ENCODE measurements at places on chromosomes 3 and 15.

DNA sequence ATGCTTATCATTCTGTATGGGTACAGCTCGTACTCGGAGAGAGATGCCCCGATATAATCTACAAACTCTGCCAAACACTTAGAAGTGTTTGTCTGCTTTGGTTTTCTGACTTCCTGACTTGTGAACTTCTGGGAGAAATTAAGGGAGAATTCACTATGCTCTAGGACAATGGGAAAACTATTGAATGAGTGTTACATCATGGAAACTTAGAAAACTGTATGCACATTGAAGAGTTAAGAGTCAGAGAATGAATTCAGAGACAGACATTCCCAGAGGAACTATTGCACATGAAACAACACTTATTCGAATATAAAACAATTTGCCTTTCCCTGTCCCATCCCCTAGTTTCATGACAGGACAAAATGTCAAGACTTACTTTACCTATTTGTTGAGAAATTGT lies 57.8 kb downstream of the DTWD1 start:
- no peak for DNase-seq

DNA sequence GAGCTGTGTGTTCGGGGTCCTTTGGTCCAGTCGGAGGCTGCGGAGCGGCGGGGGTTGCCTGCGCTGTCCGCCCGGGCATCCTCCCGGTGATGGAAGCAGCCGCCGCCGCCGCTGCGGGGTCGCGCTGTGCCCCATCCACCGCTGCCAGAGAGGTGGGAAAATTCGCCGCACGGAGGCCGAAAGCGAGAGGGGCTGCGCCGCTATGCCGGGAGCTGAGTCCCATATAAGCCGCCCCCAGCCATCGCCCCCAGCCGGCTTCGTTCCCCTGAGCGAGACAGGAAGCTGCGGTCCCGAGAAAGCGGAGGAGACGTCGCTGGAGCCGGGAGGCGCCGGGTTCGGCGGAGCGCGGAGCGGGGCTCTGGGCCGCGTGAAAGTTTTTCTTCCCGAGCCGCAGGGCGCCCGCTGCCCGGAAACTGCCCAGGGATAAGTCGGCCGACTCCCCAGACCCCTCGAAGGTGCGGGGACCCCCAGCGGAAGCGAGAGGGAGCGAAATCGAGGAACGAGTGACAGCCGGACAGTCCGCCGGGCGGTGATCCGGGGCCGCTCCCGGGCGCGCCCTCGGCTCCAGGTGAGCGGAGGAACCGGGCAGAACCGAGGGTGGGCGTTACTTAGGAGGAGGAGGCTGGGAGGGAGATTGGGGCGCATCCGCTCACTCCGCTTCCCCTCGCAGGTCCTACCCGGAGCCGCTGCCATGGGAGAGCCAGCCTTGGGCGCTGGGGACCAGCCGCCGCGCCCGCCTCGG lies 574 bp downstream of the CHST2 start:
- peak; percentile 52 for DNase-seq

GRCh38 chr15:67361100-67361499 lies 106.5 kb downstream of the IQCH start:
- no peak for DNase-seq

GRCh38 chr15:52013151-52013791 lies 5.7 kb upstream of the MAPK6 start:
- DNase-seq: no peak

DNA sequence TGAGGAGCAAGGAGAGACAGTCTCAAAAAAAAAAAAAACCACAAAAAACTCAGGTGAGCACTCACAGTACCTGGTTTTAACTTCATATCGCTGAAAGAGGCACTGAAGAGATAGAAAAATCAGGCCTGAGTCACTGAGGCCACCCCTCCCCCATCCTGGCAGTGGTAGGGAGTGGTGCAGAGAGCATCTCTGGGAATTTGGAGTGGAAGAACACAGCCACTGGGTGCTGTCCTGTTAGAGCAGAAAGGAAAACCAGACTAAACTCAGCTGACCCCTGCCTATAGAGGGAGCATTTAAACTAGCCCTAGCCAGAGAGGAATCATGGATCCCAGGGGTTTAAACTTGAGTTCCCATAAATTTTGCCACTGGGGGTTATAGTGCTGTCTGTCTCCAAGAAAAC lies 22.2 kb upstream of the DNAJC13 start:
- DNase-seq: no peak

- DNase-seq: peak; percentile 73
Observed at GRCh38 chr15:67101911-67102598, 36.7 kb downstream of the SMAD3 start.

- no peak for DNase-seq
Observed at GRCh38 chr3:115550285-115550761, 73.0 kb upstream of the GAP43 start.

DNA sequence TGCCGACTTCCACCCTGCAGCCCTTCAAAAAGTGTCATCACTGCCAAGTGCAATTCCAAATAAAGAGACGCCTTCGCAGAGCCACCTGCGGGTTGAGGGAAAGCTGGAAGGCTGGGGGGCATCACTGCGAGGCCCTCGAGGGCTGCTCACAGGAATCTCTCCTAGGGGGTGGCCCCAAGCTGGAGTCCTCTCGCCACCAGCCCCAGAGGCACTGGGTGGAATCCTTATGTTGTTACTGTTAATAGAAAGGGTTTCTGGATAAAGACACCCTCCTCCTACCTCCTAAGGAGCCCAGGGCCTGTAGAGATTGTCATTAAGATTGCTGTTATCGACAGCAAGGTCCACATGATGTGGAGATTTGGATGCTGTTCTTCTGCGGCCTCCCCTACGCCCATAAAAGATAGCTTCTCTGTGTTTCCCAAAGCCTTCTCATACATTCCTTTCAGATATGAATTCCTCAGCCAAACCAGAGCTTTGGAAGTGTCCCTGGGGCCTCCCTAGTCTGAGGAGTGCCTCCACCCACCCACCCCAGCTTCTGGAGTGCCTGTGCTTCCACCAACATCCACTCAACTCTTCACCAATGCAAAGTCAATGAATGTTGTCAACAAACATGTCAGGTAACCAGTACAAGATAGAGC lies 512.7 kb downstream of the SHQ1 start:
- DNase-seq: no peak

GRCh38 chr3:5994651-5995050 lies 807.1 kb downstream of the EDEM1 start:
- no peak for DNase-seq

- DNase-seq: peak; percentile 44
Observed at GRCh38 chr3:106119614-106120082, 250.8 kb upstream of the CBLB start.

GRCh38 chr3:39415983-39416382 lies 9.5 kb downstream of the RPSA start:
- no peak for DNase-seq

DNA sequence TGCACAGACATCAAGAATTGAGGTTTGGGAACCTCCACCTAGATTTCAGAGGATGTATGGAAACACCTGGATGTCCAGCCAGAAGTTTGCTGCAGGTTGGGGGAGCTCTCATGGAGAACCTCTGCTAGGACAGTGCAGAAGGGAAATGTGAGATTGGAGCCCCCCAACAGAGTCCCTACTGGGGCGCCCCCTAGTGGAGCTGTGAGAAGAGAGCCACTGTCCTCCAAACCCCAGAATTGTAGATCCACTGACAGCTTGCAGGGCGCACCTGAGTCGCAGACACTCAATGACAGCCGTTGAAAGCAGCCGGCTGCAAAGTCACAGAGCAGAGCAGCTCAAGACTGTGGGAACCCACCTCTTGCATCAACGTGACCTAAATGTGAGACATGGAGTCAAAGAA lies 34.6 kb upstream of the EPHA6 start:
- DNase-seq: no peak

DNA sequence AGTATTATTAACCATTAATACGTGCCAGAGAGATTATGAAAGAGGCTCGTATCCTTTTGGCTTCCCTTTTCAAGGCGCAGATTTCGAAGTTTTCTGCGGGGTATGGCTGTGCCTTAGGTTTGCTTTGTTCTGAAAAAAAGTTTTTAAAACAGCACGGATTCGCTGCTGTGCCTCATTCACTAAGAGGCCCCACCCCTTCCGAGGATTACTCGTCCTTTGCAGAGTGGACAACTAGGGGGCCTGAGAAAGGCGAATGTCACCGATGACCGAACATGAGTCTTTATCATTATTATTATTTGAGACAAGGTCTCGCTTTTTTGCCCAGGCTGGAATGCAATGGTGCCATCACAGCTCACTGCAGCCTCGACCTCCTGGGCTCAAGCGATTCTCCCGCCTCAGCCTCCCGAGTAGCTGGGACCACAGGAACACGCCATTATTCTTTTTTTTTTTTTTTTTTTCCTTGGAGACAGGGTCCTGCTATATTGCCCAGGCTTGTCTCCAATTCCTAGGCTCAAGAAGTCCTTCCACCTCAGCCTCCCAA lies 684 bp upstream of the RPS27L start:
- DNase-seq: peak; percentile 44

DNA sequence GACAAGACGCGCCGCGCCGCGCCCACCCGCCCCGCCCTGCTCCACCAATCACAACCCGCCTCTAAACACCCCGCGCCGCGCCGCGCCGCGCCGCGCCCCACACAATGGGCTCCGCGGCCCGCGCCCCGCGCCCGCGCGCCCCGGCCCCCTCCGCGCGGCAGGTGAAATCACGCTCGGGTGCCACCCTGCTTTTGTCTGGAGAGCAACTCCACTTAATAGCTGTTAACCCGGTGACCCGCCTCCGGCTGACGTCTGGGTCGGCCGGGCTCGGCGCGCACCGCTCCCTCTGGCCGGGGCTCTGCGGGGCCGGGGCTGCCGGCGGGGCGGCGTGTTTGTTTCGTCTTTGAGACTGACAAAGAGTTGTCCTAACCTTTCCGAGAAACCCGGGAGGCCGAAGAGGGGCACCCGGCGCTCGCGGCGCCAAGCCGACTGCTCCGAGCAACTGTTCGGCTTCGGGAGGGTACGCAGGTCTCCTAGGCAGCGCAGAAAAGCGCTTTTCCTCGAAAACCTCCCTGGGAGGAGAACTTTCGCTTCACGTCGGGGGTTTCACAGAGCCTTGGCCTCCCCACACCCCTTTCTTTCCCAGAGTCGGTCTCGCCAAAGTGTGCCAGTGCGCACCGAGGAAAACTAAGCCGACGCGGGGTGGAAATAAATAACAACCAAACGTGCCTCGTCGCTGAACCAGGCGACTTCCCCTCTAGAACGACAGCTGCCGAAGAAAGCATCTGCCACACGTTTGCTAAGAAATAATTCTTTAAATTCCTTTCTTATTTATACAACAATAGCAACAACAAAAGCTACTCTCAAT lies 518.4 kb downstream of the FOXP1 start:
- DNase-seq: peak; percentile 76

DNA sequence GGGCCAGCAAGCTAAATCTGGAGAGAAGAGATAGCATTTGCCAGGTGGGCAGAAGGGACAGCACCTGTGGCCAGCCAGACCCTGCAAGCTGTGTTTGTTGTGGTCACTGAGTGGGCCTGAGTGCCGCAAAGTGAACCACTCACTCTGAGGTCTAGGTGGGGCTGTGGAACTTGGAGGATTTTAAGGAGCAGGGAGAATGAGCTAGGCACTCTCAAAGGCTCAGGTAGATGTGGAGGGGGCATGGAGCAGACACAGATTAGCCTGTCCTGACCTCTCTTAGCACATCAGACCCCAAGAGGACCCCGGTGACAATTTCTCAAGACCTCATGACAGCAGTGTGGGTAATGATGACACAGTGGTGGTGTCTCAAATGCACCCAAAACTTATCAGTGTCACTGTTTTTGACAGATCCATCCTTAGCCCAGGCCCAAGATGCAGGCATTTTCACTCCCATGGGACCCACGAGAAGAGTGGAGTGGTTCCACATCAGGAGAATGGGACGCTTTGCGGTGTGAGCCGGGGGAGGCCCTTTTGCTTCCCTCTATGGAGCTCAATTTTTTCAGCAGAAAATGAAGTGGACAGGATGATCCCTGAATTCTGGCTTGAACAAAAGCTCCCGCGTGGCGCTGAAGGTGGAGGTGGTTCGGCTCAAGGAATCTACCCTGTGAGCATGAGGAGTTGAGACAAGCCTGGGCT lies 43.8 kb upstream of the TLE3 start:
- no peak for DNase-seq

DNA sequence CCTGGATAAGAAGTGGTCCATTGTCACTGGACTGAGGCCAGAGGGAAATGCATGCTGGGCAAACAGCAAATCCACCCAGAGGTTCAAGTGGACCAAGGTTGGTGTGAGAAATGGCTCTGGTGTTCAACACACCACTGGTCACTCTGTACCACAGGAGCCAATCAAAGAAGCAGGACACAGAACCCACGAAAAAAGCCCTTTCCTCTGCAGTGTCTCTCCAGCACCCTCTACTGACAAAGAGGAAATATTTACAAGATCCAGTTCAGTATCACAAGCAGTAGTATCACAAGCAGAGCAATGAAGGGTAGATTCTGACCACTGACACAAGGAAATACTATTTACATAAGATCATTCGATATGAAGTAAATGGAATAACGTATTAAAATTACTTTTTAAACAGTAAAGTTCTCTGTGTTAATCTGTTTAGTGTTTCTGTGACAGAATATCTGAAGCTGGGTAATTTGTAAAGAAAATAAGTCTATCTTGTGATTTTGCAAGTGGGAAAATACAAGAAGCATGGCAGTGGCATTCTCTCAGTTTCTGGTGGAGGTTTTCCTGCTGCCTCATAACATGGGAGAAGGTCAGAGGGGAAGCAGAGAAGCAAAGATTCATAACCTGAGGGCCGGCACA lies 390.7 kb downstream of the EFHB start:
- DNase-seq: no peak

- no peak for DNase-seq
Observed at GRCh38 chr15:60821462-60822061, 342.6 kb upstream of the ICE2 start.

DNA sequence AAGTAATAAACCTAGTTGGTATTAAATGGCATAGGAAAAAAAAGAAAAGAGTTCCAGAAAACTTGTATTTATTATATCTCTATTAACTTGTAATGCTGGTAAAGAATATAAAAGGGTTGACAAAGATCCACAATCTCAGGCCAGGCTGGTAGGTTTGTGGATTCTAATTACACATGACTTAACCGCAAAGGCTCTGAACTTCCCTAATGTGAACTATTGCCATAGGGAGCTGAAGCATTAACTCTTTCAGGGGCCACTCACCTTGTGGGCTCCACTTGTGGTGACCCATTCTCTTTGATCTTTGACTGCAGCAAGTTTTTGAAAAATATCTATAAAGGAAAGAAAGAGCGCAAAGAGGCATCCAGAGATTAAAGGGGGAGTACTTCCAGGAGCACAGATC lies 58.5 kb downstream of the NEK10 start:
- DNase-seq: no peak

GRCh38 chr15:60118146-60118545 lies 114.0 kb downstream of the FOXB1 start:
- no peak for DNase-seq
